ENCODE measurements at places on chromosomes 3 and 15.

- no peak for DNase-seq
Observed at GRCh38 chr3:31391150-31391549, 141.6 kb upstream of the STT3B start.

DNA sequence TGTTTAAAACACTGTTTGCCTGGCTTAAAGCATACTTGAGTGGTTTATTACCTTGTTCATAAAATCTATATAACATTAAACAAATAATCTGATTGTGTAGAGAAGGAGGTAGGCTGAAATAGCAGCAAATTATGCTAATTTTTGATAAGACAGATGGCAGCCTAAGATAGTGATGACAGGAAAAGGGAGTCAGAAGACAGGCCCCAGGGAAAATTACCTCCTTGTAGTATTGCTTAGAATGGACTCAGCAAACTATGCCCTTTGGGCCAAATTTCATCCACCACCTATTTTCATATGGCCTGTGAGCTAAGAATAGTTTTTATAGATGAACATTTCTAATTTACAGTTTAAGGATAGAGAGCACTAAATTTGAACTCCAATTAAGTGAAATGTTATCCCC is 37.8 kb downstream of the CHD2 start:
- no peak for DNase-seq

DNA sequence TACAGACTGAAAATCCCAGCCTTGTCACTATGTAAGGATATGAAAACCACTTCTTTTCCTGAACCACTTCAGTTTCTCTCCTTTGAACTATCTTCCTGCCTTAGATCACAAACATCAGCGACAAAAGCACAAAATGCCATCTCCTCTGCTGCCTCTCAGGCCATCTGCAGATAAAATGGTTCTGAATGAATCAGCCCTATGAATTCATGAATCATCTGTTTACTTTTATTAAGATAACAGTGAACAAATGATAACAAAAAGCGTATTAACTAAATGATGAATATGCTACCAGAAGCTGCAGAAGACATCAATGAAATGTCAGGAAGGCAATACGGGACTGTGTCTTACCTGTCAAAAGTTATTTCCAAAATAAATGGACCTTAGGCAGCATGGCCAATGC is 928.1 kb downstream of the ROBO1 start:
- DNase-seq = no peak

- no peak for DNase-seq
Observed at GRCh38 chr15:72796210-72796514, 12.6 kb upstream of the ADPGK start.

GRCh38 chr3:136667081-136667480 is 85.1 kb downstream of the STAG1 start:
- DNase-seq = no peak

DNA sequence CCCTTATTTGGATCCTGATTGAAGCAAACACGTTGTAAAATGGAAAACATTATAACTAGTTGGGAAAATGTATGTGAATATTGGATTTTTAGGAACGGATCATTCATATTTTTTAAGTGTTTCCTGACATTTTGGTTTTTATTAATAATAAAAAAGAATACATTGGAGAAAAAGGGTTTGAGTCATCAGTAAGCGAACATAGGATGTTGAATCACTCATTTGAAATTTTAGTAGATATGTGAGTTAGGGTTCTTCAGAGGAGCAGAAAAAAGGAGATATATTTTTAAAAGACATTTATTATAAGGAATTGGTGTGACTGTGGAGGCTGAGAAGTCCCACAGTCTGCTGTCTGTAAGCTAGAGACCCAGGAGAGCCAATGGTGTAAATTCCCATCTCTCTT is 258.5 kb downstream of the PTPRG start:
- no peak for DNase-seq

DNA sequence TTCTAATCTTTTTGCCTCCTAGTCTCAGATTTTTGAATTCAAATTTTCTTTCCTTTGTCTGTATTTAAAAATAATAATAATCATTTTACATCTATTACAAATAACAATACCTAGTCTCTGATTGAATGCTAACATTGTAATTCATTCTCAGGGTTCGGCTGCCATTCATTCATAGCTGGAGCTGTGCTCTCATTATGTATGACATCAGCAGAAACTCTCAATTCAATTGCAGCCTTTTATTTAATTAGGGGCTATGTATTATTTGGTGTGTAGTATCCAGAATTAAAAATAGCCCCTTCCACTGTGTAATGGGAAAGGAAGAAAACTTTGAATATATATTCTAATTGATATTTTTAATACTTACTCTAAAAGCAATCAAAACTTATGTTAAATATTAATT is 270.4 kb upstream of the MDFIC2 start:
- DNase-seq = no peak

Data from CD4-positive, alpha-beta T cell treated with Interleukin-15 for 1 hour (primary cell).